H4 (cell line): ENCODE measurements at places on chromosomes 4 and X.

DNA sequence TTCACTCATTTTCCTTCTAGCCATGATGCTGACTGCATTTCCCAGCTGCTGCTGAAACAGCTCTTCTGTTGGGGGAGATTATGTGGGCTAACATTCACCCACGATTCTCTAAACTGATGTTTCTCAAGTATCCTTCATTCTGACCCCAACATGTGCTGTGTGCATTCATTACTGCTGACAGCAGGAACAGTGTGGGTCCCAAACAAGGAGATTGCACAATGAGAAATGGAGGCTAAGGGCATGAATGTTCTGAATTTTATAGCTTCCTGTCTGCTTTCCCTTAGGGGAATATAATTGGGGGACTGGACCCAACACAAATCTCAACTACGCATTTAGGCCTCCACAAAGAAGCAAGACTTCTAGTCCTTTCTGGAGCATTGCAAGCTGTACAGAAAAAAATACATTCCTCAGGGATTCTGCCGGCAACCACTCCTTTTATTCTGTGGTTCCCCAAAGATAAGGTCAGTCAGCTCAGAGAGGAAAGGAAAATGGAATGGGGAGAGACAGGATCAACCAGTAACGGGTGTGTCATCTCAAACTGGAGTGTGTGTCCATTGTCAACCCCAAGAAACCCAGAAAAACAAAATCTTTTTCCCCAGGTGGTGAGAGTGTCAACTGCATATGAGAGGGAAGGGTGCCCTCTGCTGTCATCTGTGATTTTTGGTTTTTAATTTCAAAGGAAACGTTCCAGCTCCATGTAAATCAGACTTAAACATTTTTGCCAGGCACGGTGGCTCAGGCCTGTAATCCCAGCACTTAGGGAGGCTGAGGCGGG, 81.5 kb upstream of the EGFL6 start:
- peak; percentile 76 for DNase-seq

- no peak for DNase-seq
Observed at GRCh38 chrX:2710041-2710840, 19.1 kb downstream of the CD99 start.

GRCh38 chrX:36434522-36434921, 515.0 kb downstream of the CFAP47 start:
- peak; percentile 8 for DNase-seq

- no peak for DNase-seq
Observed at GRCh38 chrX:96703816-96704215, 19.2 kb downstream of the DIAPH2 start.

DNA sequence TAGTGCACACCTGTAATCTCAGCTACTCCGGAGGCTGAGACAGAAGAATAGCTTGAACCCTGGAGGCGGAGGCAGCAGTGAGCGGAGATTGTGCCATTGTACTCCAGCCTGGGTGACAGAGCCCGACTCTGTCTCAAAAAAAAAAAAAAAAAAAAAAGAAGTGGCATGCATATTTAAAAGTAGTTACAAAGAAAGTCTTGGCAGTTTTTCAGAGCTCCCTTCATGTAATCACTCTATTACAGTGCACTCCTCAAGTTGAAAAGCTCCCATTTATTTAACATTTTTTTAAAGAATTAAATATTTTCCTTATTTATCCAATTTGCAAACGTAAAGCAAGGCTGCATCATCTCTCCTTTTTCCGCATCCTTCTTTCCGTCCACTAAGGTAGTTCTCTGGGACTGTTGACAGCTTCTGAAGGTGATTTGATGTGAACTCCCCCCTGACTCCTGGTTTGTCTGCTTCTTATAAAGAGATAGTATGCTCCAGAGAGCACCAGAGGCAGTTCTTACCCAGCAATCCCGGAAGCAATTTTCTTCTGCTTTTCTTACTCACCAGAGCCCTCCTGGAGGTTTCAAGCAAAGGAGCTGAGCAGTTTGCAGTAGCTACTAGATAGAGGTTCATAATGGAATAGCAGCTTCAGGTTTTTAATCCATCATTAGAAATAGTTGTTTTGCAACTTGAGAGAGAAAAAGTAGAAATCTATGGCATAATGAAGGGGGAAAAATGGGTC, 151.0 kb downstream of the PALLD start:
- DNase-seq = no peak

- DNase-seq = peak; percentile 55
Observed at GRCh38 chr4:44927399-44928380, 201.3 kb upstream of the GNPDA2 start.
